ENCODE measurements at places on chromosomes 11 and 22. TPM values are rescaled to one million over a fixed set of nuclear protein-coding genes. Genes with fewer than 3 reads are reported as not detected.

DNA sequence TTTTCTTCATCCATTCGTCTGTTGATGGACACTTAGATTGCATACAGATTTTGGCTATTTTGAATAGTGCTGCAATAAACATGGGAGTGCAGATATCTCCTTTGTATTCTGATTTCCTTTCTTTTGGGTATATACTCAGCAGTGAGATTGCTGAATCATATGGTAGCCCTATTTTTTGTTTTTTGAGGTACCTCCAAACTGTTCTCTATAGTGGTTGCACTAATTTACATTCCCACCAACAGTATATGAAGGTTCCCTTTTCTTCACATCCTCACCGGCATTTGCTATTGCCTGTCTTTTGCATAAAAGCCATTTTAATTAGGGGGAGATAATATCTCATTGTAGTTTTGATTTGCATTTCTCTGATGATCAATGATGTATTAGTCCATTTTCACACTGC lies 96.1 kb downstream of the PRR5L start:
- DNase-seq = no peak

Gene SOX6
- total RNA-seq = under 0.01 TPM

DNA sequence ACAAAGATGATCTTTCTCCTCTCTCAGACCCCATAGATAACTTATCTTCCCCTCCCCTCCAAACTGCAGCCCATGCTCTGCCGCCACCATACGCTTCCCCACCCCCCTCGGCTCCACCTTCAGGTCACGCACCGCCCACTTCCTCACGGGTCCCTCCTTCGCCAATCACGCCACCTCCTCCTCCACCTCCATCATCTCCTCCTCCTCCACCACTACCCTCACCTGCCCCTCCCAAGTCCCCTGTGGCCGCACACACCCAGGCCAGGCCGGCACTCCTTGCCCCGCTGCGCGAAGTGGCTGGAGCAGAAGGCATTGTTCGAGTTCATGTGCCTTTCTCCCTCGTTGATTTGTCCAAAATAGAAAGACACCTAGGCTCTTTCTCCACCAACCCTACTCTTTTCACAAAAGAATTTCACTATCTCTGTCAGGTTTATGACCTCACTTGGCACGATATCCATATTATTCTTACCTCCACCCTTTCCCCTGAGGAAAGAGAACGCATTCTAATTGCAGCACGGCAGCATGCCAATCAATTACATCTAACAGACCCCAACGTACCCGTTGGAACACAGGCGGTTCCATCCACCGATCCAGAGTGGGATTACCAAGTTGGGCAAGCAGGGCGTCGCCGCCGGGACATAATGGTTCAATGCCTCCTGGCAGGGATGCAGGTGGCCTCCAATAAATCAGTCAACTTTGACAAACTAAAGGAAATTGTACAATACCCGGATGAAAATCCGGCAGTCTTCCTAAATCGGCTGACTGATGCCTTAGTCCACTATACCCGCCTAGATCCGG lies 12.3 kb upstream of the OR56A3 start:
- no peak for DNase-seq

DNA sequence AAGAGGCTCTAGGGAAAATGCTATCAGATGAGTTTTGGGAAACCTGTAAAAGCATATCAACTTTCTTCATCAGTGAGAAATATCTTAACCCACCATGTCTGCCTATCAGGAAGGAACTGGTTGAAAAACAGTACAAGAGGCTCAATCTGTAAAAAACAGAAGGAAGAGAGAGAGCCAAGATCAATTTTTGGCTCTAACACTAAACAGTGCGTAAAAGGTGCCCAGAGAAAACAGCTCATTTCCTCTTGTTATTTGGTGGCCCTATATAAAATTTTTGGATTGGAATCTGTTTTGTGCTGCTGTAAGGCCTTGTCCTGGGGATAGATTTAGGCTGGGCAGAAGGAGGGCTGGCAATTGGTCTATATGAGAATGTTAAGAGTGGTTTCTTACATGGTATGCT lies 12.1 kb downstream of the MS4A2 start:
- DNase-seq = no peak

Gene RBMXL2
- not detected for total RNA-seq

DNA sequence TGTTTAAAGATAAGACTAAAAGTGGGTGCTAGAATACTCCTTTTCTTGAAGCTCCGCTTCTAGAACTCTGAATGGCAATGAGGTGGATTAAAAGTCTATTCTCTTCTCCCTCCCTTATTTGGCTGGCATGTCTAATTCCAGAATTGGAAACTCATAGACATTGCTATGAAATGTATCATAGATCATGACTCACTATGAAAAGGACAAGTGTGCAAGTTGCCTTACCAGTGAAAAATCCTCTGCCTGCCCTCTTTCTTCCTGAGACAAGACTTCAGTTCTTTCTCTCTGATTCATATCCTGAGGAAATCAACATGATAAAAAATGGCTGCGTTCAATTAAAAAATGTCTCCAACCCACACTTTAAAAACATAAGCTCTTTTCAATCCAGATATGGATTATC lies 73.2 kb upstream of the BLID start:
- DNase-seq = peak; percentile 50

- DNase-seq = peak; percentile 65
These were observed 357.3 kb downstream of the CTTN start for GRCh38 chr11:70755410-70756158.

DNA sequence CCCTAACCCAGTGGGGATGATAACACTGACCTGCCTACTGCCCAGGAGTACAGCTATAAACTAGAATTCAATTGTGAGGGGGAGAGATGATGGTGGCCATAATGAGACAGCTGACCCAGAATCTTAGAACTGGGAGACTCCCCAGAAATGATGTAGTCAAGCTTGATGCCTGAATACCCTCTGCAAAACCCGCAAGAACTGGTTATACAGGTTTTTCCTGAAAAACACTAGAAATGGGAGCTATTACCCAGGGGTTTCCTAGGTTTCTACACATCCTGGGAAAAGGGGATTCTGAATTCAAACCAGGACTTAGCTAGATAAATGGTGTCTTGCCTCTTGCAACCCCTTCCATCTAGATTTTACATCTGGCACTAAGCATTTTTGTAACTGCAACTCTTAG lies 113.8 kb upstream of the NARS2 start:
- DNase-seq = no peak

GRCh38 chr11:45599161-45599943 lies 66.1 kb downstream of the CHST1 start:
- no peak for DNase-seq

All from lung microvascular endothelial cell (primary cell).